ENCODE measurements at places on chromosomes 5 and 9.

GRCh38 chr5:72448368-72448767, 58.8 kb downstream of the ZNF366 start:
- DNase-seq = no peak

GRCh38 chr5:67154556-67155206, 41.9 kb downstream of the CD180 start:
- no peak for DNase-seq

DNA sequence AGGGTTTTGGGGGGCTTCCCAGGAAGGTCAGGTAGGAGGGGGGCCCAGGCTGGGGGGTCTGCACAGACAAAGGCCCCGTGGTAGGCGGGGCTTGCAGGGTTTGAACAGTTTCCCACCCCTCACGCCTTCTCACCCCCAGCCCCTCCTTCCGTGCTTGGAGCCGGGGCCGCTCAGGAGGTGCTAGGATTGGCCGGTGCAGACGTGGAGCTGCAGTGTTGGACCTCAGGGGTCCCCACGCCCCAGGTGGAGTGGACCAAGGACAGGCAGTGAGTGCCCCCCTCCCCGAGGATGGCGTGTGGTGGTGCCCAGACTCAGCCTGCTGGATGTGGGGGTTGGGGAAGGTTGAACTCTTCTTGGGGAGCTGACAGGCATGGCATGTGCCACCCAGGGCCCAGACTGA, 83.8 kb downstream of the HMCN2 start:
- no peak for DNase-seq

DNA sequence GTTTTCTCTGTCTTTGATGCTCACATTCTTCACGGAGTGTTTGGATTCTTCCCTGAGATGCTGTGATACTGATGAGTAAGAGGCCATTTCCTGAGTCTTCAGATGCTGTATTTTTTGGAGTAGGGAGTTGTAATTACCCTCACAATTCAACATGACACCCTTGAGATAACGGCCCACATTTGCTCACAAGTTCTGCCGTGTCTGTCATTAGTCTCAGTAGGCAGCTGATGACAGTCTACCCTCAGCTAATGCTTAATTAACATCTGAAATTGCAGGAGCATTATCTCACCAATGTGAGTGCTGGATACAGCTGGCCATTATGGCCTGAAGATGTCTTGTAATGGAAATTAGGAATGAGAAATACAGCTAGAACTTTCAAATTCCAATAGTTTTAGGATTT, 307.1 kb upstream of the ADCY2 start:
- no peak for DNase-seq

DNA sequence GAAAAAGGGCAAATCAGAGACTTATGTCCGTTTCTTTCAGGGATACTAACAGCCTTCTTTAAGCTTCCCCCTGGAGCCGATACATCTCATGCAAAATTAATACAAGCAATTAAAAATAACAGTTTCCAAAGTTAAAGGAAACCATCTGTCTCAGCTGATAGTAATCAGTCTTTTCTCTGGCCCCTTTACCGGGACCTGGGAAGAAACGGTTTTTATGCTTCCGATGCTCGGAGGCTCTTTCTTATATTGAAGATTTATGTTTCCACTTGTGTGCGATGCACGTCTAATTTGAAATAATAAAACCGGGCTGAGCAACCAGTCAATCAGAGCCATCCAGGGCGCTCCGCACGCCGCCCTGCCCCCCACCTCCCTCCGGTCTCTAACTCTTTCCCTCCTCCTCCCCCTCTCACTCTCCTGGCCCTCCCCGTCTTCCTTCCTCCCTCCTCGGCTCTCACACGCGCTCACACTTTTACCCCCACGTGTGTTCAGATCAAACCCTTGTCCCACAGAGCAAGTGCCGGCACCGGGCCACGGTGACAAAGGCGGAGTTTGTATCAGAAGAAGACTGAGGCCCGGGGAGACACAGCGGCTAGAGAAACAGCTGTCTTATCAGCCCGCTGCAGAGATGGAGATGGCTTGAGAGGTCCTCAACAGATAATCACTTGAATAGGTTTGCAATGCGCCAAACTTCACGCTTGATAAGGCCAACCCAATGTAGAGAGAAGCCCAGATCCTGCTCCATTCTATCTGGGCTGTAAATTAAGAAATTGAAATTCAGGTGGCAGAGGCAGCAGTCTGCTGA, 5.1 kb upstream of the ELAVL2 start:
- DNase-seq = no peak

DNA sequence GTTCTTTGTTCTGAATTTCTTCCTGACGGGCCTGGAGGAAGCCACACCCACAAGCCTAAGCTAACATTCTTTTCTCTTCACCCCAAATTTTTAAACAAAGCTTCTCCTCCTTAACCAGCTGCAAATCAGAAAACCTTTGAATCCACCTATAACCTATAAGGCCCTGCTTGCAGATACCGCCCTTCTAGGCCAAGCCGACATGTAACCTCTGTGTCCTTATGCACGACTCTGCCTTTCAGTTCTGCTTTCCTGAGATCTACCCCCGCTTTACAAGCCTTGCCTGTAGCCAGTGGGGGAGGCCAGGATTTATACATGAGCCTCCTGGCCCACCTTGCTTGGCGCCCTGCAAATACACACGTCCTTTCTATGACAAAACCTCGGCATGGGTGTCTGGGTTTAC, 19.3 kb downstream of the BRD9 start:
- no peak for DNase-seq

- DNase-seq = no peak
These were observed 2.0 kb downstream of the PIK3R1 start for GRCh38 chr5:68217528-68217927.

DNA sequence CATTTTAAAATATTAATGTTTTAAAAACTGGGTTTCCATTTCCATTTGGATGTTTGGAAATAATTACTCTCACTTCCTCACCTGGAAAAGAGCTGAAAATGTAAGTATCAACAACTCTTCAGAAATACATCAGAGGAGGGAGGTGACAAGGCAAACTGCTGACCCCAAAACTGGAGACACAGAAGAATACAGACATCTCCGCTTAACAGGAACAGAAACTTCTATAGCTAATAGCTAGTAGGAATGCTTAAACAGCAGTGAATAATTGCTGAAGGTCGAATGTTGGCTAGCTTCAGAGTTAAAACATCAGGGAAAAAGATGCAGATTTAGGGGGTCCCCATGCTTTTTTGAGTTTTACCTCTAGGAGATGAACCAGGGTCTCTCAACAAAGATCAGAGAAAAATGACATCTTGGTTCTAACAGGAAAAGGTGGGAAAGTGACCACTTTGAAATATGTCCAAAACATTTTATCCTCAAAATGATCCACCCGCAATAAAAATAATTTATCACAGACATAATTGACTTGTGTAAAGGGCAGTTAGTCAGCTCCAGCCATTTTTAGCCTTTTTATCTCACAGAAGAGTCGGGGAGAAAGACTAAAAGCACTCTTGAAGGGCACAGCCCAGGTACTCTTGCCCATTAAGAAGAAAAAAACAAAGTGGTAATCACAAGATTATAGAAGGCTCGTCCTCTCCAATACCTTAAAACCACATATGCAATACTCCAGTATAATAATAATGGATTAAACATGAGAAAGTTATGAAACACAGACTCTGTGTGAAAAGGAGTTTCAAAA, 1474.9 kb downstream of the EFNA5 start:
- DNase-seq = no peak

DNA sequence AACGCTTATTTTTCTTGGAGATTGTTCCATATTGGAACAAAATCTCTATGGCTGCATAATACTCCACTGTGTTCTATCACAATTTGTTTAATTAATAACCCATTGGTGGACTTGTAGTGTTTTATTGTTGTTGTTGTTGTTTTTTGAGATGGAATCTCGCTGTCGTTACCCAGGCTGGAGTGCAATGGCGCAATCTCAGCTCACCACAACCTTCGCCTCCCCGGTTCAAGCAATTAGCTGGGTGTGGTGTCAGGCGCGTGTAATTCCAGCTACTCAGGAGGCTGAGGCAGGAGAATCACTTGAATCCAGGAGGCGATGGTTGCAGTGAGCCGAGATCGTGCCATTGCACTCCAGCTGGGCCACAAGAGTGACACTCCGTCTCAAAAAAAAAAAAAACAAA, 38.7 kb downstream of the SPRY4 start:
- no peak for DNase-seq

GRCh38 chr9:104069288-104069687, 24.8 kb upstream of the SMC2 start:
- no peak for DNase-seq

- DNase-seq = no peak
These were observed 1551.7 kb downstream of the MAT2B start for GRCh38 chr5:165057145-165057544.

- no peak for DNase-seq
These were observed 29.5 kb downstream of the IDNK start for GRCh38 chr9:83652433-83652832.

DNA sequence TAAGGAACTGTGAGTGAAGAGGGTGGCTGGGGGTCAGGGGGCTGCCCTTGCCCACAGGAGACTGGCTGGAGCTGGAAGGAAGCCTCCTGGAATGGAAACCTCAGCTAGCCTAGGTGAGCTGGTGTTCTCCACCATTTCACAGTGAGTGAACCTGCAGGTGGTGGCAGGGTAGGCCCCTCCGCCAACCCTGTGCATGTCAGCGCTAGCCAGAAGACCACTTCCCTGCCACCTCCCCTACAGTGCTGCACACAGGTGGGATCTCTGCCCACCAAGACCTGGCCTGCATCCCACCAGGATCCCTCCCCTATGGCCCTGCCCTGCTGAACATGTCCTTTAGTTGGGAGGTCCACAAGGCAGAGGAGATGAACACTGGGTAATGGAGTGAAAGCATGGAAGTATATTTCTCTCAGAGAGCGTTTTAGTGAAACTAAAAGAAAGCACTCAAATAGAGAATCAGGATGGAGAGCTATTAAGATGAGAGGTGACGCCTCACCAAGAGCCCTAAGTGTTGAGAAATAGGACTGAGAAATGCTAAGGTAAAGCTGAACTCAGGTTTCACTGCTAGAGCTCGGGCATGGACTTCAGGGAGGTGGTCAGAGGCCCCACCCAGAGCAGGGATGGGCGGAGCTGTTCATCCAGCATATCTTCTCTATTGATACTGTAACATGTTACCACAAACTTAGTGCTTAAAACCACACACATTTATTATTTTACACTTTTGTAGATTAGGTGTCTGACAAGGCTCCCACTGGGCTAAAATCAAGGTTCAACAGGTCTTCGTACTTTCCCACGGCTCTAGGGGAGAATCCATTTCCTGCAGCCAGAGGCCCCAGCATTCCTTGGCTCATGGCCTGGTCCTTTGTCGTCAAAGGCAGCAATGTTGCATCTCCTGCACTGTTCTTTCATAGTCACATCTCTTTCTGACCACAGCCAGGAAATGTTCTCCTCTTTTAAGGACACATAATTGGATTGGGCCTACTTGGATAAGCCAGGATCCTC, 83.2 kb downstream of the DIRAS2 start:
- no peak for DNase-seq

DNA sequence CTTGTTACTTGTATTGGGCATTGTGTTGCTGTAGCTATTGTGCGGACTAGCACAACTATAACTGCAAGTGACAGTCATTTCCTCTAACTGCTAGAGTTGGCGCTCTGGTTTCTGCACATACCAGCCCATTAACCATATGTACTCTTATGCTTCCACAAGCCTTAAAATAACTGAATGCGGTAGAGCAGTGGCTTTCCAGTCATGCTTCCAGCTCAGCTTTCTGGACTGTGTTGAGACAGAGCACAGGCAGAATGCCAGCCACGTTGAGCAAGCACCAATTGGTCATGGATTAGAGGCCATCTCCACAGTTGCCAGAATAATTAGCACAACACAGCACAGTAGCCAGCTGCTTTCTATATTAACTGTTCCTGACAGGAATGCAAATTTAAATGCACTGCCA, 12.2 kb downstream of the INVS start:
- no peak for DNase-seq

GRCh38 chr5:103498211-103498610, 64.4 kb downstream of the NUDT12 start:
- DNase-seq = no peak

- DNase-seq = no peak
These were observed 25.2 kb downstream of the NDUFS6 start for GRCh38 chr5:1826235-1826980.

DNA sequence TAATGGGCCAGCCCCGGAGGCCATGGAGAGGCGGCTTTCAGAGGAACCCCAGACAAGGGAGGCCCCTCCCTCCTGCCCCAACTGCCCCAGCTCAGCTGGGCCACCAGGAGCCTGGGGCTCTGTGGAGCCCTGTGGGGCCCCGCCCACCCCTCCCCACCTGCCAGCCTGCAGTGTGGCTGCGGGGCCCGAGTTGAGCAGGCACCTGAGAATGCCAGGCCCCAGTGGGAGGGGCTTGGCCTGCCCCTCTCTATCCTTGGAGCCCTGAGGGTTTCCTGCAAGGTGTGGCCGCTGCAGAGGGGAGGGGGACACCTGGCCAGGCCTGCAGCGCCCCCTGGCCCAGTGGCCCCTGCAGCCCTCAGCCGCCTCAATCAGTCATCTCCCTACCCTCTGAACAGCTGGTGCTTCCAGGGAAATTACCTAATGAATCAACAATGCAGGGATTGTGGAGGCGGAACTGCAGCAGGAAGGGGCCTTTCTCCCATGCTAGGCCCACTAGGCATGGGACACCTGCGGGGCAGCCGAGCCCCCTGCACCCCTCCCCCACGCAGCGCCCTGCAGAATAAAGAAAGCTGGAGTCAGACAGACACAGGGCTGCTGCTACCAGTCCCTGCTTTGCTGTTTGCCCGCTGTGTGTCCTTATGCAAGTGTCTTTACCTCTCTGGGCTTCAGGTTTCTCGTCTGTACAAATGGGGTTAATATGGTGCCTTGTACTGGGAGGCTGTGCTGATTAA, 48.0 kb downstream of the LMX1B start:
- DNase-seq = no peak

DNA sequence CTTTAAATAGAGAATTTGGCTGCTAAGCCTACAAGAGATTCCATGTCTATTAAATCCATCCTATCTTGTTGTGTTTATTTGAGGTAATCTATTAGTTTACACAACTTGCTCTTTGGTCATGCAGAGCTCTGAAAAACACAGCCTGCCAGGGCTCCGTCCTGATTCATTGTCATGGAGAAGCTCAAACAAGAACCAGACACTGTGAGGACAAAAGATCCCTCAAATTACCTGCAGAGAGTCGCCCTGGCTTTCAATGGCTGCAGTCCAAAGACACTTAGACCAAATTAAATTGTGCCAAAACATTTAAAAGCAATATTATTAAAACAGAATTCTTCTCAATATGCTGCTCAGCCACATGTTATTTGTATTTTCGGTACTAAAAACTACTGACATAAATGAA, 60.1 kb downstream of the CDH18 start:
- DNase-seq = no peak

DNA sequence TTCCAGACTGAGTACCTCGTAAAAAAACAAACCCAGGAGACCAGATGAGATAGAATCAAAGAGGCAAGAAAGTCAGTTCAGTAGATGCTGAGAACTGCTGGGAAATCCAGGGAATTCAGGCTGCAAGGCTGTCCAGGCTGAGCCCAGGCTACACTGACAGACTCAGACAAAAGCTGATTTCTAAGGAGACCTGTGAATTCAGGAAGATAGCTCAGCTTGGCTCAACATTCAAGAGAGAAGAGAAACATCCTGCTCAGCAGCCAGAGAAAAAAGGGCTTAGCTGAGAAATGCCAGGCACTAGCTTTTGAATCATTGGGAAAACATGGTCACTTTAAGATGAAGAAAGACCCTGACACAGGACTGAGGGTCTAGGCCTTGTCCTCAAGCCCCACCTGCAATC, 118.2 kb upstream of the SLC44A1 start:
- DNase-seq = no peak
